Diencephalon (tissue), 1 donor: ENCODE measurements at places on chromosomes 1 and 21. TPM values are rescaled to one million over a fixed set of nuclear protein-coding genes. Genes with fewer than 3 reads are reported as not detected.

Gene ZNF683
- not detected for total RNA-seq

Gene ERG
- 2.5 TPM for total RNA-seq

Gene PTP4A2
- total RNA-seq = 444 TPM

Gene TGFB2
- 30.7 TPM for total RNA-seq

Gene CCDC27
- total RNA-seq = not detected

Gene SUSD4
- total RNA-seq = 50.1 TPM

Gene NECTIN4
- total RNA-seq = not detected
